ENCODE measurements at places on chromosomes 1 and 21. TPM values are rescaled to one million over a fixed set of nuclear protein-coding genes. Genes with fewer than 3 reads are reported as not detected.
A peak's percentile ranks its signal among the peaks of the same experiment; 100 is the strongest.

GRCh38 chr1:196857188-196857587, 30.7 kb upstream of the CFHR4 start:
- H3K27ac ChIP-seq, result no peak overlapping the region
- no peak for DNase-seq
- no peaks in the 10 kb centered on the region for H3K4me1 ChIP-seq
- no peaks in the 10 kb centered on the region for H3K27me3 ChIP-seq

- peak overlapping the region; percentile 83 for H3K4me3 ChIP-seq
- no peaks in the 10 kb centered on the region for H3K36me3 ChIP-seq
- DNase-seq, result no peak
- no peaks in the 10 kb centered on the region for H3K27me3 ChIP-seq
- H3K4me1 ChIP-seq, result peaks cover 38% of the 10 kb centered on the region
Observed at GRCh38 chr1:84688463-84689061, 1.7 kb downstream of the SSX2IP start.

DNA sequence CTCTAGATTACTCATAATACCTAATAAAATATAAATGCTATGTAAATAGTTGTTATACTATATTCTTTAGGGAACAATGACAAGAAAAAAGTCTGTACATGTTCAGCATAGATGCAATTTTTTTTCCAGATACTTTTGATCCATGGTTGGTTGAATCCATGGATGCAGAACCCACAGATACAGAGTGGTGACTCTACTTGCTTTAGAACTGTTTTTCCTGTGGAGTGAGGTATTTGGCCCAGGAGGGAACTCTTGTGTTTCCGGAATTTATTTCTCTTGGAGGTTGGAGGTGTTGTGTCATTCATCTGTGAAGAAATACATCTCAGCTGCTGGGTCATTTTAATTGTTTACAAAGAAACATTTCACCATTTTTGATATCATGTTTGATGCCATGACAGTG, 28.7 kb downstream of the TMEM200B start:
- no peak overlapping the region for H3K4me3 ChIP-seq
- H3K27ac ChIP-seq, result no peak overlapping the region
- no peaks in the 10 kb centered on the region for H3K36me3 ChIP-seq
- no peaks in the 10 kb centered on the region for H3K4me1 ChIP-seq
- DNase-seq, result no peak

- no peaks in the 10 kb centered on the region for H3K4me1 ChIP-seq
- no peak overlapping the region for H3K4me3 ChIP-seq
- no peak for DNase-seq
- H3K27me3 ChIP-seq, result no peaks in the 10 kb centered on the region
Observed at GRCh38 chr1:116769104-116769452, 14.8 kb downstream of the CD2 start.

- H3K4me3 ChIP-seq, result no peak overlapping the region
- peaks cover 22% of the 10 kb centered on the region for H3K27me3 ChIP-seq
- no peaks in the 10 kb centered on the region for H3K36me3 ChIP-seq
- no peak for DNase-seq
- H3K4me1 ChIP-seq, result peaks cover 32% of the 10 kb centered on the region
Observed at GRCh38 chr1:206509612-206510257, 2.4 kb downstream of the RASSF5 start.

DNA sequence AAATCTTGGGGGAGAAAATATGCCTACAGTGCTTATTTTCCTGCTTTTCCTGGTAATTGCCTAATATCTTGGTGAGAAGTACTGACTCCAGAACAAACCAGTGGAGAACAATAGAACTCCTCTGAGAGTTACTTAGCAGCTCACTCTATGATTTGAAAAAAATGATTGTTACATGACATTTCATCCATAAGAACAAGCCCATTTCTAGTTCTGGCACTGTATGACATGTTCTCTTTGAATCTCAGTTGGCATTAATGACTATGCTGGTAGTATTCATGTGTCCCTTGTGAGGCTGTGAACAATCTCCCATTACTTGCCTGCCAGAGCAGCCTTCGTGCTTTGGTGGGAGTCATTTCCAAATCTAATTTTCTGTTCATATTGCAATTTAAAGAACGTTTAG, 58.0 kb downstream of the CLIC4 start:
- H3K36me3 ChIP-seq, result peaks cover 10% of the 10 kb centered on the region
- no peak overlapping the region for H3K4me3 ChIP-seq
- no peak for DNase-seq
- H3K4me1 ChIP-seq, result peaks cover 62% of the 10 kb centered on the region
- H3K27me3 ChIP-seq, result no peaks in the 10 kb centered on the region

GRCh38 chr21:42672699-42673458, 19.5 kb downstream of the PDE9A start:
- peaks cover 22% of the 10 kb centered on the region for H3K4me1 ChIP-seq
- no peak overlapping the region for H3K27ac ChIP-seq
- H3K4me3 ChIP-seq, result no peak overlapping the region
- H3K27me3 ChIP-seq, result no peaks in the 10 kb centered on the region

- no peak overlapping the region for H3K4me3 ChIP-seq
- H3K36me3 ChIP-seq, result no peaks in the 10 kb centered on the region
- no peaks in the 10 kb centered on the region for H3K4me1 ChIP-seq
- no peak overlapping the region for H3K27ac ChIP-seq
- H3K27me3 ChIP-seq, result no peaks in the 10 kb centered on the region
Observed at GRCh38 chr1:55823541-55824250, 608.5 kb upstream of the USP24 start.

- no peak overlapping the region for H3K27ac ChIP-seq
- no peak for DNase-seq
- H3K4me3 ChIP-seq, result no peak overlapping the region
Observed at GRCh38 chr1:150414592-150414991, 50.6 kb downstream of the RPRD2 start.

- no peak overlapping the region for H3K4me3 ChIP-seq
- no peaks in the 10 kb centered on the region for H3K36me3 ChIP-seq
- no peak overlapping the region for H3K27ac ChIP-seq
- H3K4me1 ChIP-seq, result no peaks in the 10 kb centered on the region
Observed at GRCh38 chr1:245807954-245808719, 653.4 kb downstream of the KIF26B start.

GRCh38 chr1:53454019-53454418, 5.2 kb upstream of the DMRTB1 start:
- H3K4me1 ChIP-seq, result no peaks in the 10 kb centered on the region
- H3K27ac ChIP-seq, result no peak overlapping the region
- no peaks in the 10 kb centered on the region for H3K36me3 ChIP-seq
- no peak overlapping the region for H3K4me3 ChIP-seq
- no peak for DNase-seq

DNA sequence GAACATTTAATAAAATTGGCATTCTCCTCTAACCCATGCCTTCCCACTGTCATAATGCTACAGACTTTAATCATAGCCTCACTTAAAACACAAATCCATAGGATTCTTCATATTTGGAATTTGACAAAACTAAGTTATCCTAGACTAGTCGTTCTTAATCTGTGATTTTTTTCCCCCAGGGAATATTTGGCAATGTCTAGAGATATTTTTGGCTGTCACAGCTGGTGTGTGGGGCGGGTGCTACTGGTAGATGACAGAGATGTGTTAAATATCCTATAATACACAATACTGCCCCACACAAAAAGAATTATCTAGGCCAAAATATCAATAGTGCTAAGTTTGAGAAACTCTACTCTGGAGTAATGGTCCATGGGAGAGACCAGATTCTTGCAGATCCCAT, 95.8 kb upstream of the HMGB4 start:
- no peak overlapping the region for H3K27ac ChIP-seq
- H3K4me1 ChIP-seq, result no peaks in the 10 kb centered on the region
- no peak overlapping the region for H3K4me3 ChIP-seq
- DNase-seq, result no peak

DNA sequence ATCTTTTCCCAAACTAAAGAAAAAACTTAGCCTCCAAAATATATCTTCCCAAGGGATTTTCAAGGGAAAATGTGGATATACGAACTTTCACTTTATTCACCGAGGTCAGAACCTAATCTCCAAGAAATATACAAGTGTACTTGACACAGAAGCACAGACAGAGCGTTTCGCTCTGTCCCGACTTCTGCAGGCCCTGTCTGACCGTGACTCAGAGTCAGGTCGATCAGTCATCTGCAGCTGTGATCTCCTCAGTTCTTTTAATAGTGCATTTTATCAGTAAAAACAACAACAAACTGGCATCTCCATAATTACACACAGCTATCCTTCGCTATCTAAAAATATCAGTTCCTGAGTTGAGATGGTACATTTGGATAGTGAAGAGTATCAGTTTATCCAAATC, 226.6 kb downstream of the TM2D1 start:
- no peak for DNase-seq
- H3K36me3 ChIP-seq, result no peaks in the 10 kb centered on the region
- H3K4me1 ChIP-seq, result no peaks in the 10 kb centered on the region
- H3K4me3 ChIP-seq, result no peak overlapping the region

DNA sequence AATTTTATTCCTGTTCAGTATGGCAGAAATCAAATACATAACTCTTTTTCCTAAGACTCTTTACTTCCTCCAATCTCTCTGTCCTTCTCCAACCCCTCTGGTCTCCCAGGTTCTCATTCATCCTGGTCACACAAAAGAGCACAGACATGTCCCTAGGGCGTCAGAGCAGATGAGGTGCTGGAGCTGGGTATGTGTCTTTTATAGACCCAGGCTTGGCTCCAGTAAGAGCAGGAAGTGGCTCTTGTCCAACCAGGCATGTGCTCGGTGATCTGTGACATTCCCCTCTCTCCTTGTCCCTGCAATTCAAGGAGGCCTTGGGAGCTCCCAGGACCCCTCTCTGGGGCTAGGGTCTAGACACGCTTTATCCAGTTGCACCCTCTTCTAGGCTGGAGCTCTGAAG, 18.0 kb upstream of the LCE2D start:
- no peaks in the 10 kb centered on the region for H3K4me1 ChIP-seq
- H3K36me3 ChIP-seq, result no peaks in the 10 kb centered on the region
- no peak overlapping the region for H3K4me3 ChIP-seq
- peaks cover 10% of the 10 kb centered on the region for H3K27me3 ChIP-seq
- H3K27ac ChIP-seq, result no peak overlapping the region

DNA sequence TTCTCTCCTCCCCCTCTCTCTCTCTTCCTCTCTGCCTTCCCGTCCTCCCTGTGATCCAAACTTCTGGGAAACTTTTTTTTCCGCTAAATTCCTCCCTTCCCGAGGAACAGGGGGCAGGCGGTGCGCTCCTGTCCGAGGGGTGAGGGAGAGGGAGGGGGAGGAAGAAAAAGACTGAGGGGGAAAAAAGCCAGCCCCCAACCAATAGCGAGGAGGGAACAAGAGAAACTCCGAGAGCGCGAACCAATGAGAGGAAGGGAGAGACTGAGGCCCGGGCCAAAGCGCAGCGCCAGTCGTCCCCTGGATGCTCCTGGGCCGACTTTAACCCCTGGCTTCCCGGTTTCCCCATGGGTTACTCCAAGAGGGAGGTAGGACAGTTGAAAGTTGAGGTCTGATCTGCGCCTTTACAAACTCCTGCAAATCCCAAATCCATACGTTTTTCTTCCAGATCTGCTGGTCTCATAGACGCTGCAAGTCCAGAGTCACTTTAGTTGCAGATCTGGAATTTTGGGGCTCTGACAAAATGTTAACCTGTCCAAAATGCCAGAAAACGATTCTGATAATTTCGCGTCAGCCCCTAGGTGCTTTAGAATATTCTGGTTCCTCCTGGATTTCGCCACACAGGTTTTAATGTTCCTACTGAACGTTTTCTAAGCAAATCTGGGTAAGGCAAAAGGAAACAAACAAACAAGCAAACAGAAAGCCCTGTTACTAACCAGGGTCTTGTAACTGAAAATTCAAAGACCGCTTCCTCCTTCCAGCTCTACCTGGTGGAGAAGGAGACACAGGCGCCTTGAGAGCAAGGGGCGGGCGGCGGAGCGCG, at the start of gene TBX15:
TBX15 (minus strand) TSS at position 158 of the 820 bp plus-strand sequence. CDS start 548 bp downstream, outside the sequence.
- no peak for DNase-seq
- peak within 1 kb of the TSS; percentile 62 for H3K4me3 ChIP-seq
- H3K27me3 ChIP-seq, result peaks cover 98% of the 10 kb centered on the region
- H3K36me3 ChIP-seq, result no peaks in the 10 kb centered on the region

GRCh38 chr21:29638138-29638537, 301.7 kb downstream of the GRIK1 start:
- no peaks in the 10 kb centered on the region for H3K27me3 ChIP-seq
- H3K4me1 ChIP-seq, result no peaks in the 10 kb centered on the region
- H3K4me3 ChIP-seq, result no peak overlapping the region
- no peak overlapping the region for H3K27ac ChIP-seq
- H3K36me3 ChIP-seq, result no peaks in the 10 kb centered on the region

- peak overlapping the region; percentile 24 for H3K27ac ChIP-seq
- peak; percentile 52 for DNase-seq
- H3K4me3 ChIP-seq, result no peak overlapping the region
- no peaks in the 10 kb centered on the region for H3K36me3 ChIP-seq
- H3K4me1 ChIP-seq, result no peaks in the 10 kb centered on the region
Observed at GRCh38 chr1:1132956-1133750, 17.3 kb upstream of the C1orf159 start.

DNA sequence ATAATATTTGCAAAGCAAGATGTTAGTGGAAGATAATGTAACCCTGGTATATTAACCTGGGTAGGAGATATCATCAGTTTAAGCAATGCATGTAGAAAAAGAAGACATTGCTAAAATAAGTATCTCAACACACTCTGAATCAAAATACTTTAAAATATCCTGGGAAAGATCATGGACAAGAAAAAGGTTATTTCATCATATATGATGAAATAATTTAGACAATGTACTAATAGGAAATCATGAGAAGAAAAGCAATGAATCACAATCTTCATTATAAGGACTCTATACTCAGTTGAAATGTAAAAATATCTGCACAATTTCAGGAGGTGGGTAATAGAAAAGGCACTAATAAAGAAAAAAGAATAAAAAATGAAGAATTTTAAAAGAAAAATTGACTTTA, 158.8 kb downstream of the KCNT2 start:
- H3K27me3 ChIP-seq, result no peaks in the 10 kb centered on the region
- DNase-seq, result no peak
- no peaks in the 10 kb centered on the region for H3K4me1 ChIP-seq
- H3K4me3 ChIP-seq, result no peak overlapping the region
- no peak overlapping the region for H3K27ac ChIP-seq

DNA sequence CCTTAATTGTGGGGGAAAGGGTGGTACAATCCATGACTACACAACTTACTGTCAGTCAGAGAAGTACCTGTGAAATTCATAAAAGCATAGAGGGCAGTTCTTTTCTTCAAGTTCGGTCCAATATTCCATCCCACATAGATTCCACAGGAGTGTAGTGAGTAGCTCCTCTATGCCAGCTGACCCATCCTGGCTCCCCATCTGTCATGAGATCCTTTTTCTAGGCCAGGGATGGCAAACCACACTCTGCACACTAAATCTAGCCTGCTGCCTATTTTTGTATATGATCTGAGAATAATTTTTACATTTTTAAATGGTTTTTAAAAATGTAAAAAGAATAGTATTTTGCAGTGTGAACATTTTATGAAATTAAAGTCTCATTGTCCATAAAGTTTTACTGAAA, 107.0 kb upstream of the TSPAN2 start:
- no peaks in the 10 kb centered on the region for H3K27me3 ChIP-seq
- H3K27ac ChIP-seq, result no peak overlapping the region
- no peak overlapping the region for H3K4me3 ChIP-seq
- H3K4me1 ChIP-seq, result peaks cover 34% of the 10 kb centered on the region
- DNase-seq, result no peak
- H3K36me3 ChIP-seq, result no peaks in the 10 kb centered on the region

- no peak for DNase-seq
- H3K4me3 ChIP-seq, result no peak overlapping the region
- no peaks in the 10 kb centered on the region for H3K4me1 ChIP-seq
- H3K27me3 ChIP-seq, result no peaks in the 10 kb centered on the region
Observed at GRCh38 chr1:83632906-83633305, 366.0 kb downstream of the TTLL7 start.

The LENEP gene
- total RNA-seq, result not detected

The HORMAD1 gene
- not detected for total RNA-seq

The CELF3 gene
- not detected for total RNA-seq

The PLA2G2E gene
- not detected for total RNA-seq

The FNDC10 gene
- total RNA-seq, result 2.9 TPM

The C1orf94 gene
- not detected for total RNA-seq

The LIN28A gene
- total RNA-seq, result not detected

The FCMR gene
- total RNA-seq, result 1.7 TPM

The CSF1 gene
- 21.6 TPM for total RNA-seq

The SYTL1 gene
- 1.7 TPM for total RNA-seq

The PDC gene
- not detected for total RNA-seq

The PRKAA2 gene
- total RNA-seq, result 75.0 TPM

The OR2T29 gene
- not detected for total RNA-seq

Measured in heart right ventricle (tissue), 16 donors.